ENCODE measurements at places on chromosomes 6 and 20.

GRCh38 chr20:47971058-47971791 lies 185.9 kb upstream of the SULF2 start:
- no peak for DNase-seq

DNA sequence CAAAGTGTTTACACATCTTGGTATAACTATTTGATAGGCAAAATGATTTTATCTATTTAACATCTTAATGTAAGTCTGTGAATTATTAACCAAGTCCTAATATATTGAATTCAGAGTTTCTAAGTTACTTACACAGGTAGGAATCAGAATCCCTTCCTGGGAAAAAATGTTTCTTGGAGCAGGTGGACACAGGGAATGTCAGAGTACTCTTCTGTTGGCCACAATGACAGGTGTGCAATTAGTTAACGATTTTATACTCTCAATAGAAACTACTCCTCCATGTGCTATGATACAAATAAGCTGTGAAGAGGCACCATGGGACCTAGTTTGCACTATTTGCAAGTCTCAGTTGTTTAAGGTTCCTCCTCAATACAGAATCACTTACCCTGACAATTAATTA lies 821 bp upstream of the TAAR5 start:
- no peak for DNase-seq

GRCh38 chr20:35559042-35559693 lies 17.3 kb downstream of the ERGIC3 start:
- DNase-seq: no peak

DNA sequence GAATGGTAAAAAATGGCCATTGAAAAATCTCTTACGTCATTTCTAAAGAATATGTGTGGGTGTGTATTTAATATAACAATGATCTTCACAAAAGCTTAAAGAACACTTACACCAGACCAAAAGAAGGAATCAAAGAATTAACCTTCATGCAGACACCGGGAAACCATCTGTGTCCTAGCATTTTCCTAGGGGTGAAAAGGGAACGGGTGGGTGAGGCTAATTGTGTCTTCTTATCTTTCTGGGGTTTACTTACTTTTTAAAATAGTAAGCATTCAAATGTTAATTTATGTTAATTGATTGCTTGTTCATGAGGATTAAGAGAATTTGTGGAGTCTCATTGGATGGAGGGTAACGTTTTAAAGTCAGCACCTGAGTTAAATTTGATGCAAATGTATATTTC lies 47.5 kb downstream of the BMP2 start:
- no peak for DNase-seq

GRCh38 chr20:20493701-20494100 lies 125.8 kb downstream of the INSM1 start:
- DNase-seq: no peak

Data from activated T-helper 1 cell treated with anti-CD3 and anti-CD28 coated beads, Interleukin-2, amount 50 U/mL, for 16 hours (primary cell).